Activated T-cell treated with anti-CD3 and anti-CD28 coated beads, Interleukin-2, amount 50 U/mL, for 24 hours (primary cell): ENCODE measurements at places on chromosomes 13 and 19.

DNA sequence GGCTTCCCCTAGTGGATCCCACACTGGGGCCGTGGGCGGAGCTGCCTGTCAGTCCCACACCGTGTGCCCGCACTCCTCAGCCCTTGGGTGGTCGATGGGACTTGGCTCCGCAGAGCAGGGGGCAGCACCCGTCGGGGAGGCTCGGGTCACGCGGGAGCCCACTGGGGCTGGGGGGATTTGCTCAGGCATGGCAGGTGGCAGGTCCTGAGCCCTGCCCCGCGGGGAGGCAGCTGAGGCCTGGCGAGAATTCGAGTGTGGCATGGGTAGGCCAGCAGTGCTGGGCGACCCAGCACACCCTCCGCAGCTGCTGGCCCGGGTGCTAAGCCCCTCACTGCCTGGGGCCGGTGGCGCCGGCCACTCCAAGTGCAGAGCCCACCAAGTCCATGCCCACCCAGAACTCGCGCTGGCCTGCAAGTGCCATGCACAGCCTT, 481.7 kb upstream of the PRR20A start:
- no peak for DNase-seq

- DNase-seq, result no peak
Observed at GRCh38 chr13:113283904-113284303, 13.1 kb upstream of the LAMP1 start.

DNA sequence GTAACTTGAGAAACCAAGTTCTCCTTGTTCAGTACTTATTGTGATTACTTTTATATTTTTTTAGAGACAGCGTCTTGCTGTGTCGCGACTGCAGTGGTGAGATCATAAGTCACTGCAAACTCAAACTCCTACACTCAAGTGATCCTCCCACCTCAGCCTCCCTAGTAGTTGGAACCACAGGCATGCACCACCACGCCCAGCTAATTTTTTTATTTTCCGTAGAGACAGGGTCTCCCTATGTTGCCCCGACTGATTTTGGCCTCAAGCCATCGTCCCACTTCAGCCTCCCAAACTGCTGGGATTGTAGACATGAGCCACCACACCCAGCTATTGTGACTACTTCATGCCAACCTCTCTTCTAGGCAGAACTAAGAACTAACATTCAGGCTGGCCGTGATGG, 8.3 kb downstream of the C19orf53 start:
- DNase-seq, result no peak

DNA sequence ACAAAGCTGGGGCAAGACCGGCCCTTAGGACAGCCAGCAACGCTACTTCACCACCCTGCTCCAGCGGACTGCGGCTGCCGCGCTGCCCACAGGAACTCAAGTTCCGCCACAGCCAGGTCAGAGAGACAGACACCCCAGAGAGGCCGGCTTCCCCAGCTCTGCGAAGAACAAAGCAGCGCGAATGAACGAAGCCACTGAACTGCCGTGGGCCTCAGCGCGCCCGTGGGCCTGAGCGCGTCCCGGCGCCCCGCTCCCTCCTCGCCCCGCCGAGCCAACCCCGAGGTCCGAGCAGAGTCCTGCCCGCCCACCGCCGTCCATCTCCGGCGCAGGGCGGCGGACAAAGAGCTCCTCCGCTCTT, 158.4 kb downstream of the RNF17 start:
- no peak for DNase-seq

DNA sequence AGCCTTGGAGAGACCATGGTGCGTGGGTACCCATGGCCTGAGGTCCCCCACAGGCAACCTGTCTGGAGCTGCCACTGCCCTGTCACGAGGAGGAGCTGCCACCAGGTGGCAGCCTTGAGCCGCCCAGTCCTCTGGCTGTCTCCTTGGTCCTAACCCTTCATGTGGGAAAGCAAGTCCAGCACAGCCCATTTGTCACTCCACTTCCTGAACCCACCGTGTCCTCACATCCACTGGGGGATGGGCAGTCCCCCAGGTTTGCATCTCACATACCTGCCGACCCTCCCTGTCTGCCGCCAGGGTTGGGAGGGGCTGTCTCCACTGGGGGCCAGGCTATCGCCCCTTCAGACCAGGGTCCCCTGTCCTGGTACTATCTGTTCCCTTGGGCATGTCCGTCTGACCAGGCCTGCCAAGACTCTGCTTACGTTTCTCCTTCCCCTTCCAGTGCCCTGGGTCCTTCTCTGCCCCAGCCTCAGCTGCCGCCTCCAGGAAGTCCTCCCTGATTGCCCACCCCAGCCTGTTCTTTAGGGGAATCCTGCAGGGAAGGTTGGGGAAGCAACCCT, 4.5 kb downstream of the FAM174C start:
- peak; percentile 86 for DNase-seq

- DNase-seq, result no peak
Observed at GRCh38 chr19:16068696-16069259, 7.5 kb upstream of the TPM4 start.

DNA sequence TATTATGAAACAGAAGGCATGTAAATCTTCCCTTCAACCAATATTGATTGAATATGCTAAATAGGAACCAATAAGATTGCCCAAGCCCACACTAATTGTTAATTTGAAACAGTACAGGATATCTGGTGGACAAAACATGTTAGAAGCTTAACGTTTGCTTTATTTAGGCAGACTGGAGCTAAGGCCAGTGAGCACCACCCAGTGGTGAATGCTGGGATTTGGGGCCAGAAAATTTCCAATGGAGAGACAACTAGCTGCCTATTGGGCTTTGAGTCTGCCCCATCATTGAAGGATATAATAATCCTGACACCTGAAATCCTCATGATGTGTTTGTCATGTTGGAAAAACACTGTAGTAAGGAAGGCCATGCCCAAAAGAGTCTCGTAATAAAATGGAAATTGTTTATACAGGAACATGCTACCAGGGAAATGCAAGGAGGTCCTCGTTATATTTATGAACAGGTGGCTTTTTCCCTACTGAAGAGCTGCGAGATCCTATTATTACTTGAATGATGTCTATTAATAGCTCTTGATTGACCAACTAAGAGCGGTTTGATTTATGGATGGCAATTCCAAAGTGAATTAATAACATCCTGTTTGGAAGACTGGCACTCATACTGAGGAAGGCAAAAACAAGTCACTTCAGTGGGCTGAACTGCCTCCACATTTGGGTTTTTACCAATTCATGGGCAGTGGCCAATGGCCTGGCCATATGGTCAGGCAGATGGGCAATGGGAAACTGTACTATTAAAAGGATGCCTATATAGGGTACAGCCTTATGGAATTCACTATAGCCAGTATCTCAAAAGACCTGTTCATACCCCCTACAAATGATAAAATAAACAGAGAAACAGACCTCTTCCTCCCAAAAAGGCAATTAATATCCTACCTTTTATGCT, 8.7 kb downstream of the SIGLECL1 start:
- peak; percentile 48 for DNase-seq

DNA sequence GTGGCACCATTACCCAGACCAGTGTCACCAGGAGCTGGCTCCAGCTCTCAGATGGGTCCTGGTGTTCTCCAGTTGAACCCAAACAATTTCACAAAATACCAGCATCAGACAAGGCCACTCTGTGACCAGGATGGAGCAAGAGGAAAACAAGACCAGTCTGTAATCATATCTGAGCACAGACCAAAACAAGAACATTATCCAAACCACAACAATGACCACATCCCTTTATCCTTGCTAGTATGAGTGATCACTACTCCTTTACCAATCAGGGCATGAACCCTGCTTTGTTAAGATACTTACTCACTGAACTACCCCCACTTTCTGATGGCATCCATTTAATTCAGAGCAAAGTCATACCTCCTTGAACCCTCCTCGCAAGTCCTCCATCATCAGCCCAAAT, 145.9 kb downstream of the NUFIP1 start:
- no peak for DNase-seq

DNA sequence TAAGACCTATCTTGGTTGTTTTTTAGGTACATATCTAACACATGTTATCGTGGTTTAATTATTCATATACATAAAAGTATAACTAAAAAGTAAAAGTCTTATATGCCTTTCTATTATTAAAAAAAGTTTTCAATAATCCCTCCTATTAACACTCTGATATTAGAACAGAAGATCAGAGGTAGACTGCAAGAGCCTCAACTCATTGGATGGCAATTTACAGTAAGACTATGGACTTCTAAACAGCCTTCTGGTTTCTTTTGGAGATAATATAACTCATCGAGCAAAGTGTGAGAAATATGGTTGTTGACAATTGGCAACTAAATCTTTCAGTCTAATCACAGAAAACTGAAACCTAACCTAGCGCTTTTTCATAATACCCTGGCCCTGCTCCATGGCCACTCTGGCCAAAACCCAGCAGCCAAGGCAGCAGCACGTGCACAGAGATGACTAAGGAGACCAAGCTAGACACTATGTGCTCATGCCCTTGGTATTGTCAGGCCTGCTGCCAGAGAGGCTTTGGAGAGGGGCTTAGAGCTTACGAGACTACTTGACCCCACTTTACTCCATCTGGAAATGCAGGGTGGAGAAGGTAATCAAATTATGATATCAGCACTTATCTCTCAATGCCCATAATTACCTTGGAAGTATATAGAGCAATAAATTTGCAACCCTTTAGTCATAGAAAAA, 40.6 kb upstream of the EEF1AKMT1 start:
- DNase-seq, result no peak

DNA sequence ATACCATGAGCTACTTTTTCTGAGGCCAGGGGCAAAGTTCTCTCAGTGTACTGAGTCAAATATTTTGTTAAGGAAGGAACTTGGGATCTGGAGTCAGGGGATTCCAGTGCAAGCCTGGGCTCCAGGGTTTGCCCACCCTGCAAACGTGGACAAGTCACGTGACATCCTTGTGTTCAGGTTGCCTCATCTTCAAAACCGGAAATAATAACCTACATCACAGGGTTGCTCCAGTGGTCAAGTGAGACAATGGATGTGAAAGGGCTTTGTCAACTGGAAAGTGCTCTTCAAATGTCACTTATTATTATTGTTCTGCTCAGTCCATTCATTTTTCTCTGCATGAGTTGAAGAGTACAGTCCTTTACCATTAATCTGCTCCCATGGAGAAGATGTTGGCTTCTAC, 414.9 kb downstream of the COG6 start:
- no peak for DNase-seq

- peak; percentile 70 for DNase-seq
Observed at GRCh38 chr19:45424191-45425058, 708 bp upstream of the ERCC1 start.

DNA sequence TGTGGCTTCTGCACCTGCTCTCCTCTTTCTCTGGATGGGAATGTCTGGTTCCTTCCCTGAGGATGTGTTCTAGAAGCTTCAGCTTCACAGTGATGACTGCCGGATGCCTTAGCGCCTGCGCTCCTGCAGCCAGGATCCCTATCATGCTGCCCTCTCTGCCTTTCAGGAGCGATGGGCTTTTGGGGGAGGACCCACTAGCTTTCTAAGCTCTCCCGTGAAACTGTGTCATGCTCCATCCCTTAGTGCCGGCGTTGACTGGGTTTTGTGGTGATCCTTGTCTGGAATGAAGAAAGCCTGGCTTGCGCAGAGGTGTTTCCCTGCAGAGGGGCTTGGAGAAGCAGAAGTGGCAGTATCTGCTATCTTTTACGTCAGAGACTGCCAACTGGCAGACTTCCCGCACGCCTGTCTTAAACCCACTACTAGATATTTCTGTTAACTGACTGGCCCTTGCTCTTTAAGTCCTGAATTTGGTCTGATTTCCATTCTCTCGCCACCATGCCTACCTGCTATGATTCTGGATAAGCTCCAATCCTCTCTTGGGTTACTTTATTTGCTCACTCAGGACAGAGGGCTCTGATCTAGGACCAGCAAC, 3.8 kb upstream of the KMT2B start:
- no peak for DNase-seq

DNA sequence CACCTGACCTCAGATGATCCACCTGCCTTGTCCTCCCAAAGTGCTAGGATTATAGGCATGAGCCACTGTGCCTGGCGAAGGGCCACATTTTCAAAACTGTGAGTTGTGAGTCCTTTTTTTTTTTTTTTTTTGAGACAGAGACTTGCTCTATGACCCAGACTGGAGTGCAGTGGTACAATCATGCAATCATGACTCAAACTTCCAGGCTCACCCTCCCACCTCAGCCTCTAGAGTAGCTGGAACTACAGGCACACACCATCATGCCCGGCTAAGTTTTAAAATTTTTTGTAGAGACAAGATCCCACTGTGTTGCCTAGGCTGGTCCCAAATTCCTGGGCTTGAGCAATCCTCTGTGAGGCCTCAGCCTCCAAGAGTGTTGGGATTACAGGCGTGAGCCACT, 3.8 kb upstream of the MYPOP start:
- DNase-seq, result no peak

- no peak for DNase-seq
Observed at GRCh38 chr19:27635401-27635800, 1577.5 kb downstream of the UQCRFS1 start.

DNA sequence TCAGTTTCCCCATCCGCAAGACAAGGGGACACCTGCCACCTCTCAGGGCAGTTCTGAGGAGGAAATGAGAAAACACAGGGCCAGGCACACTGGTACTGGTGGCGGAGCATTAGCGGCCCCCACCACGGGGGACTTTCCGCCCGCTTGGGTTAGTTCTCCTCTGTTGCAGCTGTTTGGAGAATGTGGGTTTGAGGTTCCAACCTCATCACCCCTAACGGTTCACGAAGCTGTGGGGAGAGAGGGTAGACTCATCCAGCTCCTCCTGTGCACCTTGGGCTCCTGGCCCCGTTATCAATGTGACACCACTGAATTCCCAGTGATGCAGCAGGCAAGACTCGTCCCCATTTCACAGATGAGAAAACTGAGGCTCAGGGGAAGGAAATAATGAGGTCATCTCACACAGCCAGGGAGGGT, 10.3 kb downstream of the PTPRS start:
- no peak for DNase-seq

GRCh38 chr19:55165952-55166529, 372 bp downstream of the DNAAF3 start:
- DNase-seq, result peak; percentile 61
